ENCODE measurements at places on chromosomes 3 and 15.

DNA sequence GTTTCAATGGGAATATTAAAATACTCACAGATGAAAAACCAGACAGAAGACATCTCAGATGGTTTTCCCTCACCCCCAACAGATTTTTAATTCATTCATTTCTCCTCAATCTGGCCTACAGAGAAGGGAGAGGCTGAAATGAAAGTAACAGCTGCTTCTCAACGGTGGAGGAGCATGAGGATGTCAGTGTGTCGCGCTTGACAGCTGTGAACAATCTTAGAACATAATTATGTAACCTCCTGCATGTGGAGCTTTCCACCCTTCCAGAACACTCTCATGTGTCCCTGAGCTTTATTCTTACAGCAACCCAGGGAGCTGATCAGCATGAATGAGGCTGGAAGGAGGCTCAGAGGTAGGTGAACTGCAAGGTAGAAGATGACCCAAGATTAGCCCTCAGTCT, 52.7 kb downstream of the MB21D2 start:
- no peak for DNase-seq

- no peak for DNase-seq
Measured at GRCh38 chr15:77533578-77534430, 98.9 kb downstream of the LINGO1 start.

DNA sequence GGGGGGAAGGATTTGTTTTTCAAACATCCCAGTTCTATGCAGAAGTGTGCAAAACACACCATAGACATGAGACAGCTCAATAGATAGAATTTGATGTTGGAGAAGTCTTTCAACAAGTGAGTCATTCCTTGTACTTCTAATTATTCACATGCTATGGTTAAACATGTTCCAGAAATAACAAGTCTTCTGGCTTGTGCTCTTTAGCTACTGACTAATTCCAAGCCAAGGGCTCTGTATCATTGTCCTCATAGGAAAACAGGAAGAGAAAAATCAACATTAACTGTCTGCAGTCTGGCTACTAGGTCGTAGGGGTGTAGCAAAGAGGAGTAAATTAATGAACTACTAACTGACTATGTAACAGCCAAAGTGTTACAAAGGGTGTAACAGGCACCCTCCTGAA, 25.8 kb downstream of the LDHAL6B start:
- DNase-seq: no peak

DNA sequence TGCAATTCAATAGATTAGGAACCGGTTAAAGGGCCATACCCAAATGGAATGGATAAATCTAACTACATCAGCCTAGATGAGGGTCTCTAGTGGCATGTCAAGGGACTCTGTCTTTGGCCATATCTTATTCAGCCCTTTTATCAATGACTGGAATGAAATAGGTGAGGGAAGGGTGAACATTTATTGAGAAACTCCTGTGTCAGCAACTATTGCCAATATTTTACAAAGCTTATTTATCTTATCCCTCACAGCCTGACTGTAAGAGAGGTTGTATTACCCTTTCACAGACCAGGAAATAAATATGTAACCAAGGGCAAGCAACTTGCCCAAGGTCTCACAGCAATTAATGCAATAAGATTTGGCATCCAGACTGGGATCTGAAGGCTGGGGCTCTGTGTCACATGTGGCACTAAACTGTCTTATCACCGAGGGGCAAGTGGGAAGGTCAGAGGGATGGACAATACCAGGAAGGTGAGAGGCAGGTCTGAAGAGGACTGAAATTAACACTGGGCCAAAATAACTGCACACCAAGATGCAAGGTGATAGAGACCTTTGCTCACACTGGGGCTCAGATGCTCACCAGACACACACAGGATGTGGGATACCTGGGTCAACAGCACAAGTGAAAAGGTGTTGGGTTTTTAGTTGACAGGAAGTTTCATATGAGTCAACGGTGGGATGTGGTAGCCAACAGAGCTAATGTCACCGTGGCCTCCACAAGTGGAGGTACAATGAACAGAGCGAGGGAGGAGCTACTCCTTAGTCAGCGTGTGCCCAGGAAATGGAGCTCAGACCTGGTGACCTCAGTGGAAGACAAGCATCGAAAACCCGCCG, 261.3 kb downstream of the RPLP1 start:
- DNase-seq: no peak

- DNase-seq: no peak
Measured at GRCh38 chr15:63513728-63514127, 9.3 kb downstream of the USP3 start.

GRCh38 chr15:70704166-70704565, 59.2 kb downstream of the UACA start:
- no peak for DNase-seq

- DNase-seq: no peak
Measured at GRCh38 chr3:110903771-110904519, 167.7 kb upstream of the NECTIN3 start.

DNA sequence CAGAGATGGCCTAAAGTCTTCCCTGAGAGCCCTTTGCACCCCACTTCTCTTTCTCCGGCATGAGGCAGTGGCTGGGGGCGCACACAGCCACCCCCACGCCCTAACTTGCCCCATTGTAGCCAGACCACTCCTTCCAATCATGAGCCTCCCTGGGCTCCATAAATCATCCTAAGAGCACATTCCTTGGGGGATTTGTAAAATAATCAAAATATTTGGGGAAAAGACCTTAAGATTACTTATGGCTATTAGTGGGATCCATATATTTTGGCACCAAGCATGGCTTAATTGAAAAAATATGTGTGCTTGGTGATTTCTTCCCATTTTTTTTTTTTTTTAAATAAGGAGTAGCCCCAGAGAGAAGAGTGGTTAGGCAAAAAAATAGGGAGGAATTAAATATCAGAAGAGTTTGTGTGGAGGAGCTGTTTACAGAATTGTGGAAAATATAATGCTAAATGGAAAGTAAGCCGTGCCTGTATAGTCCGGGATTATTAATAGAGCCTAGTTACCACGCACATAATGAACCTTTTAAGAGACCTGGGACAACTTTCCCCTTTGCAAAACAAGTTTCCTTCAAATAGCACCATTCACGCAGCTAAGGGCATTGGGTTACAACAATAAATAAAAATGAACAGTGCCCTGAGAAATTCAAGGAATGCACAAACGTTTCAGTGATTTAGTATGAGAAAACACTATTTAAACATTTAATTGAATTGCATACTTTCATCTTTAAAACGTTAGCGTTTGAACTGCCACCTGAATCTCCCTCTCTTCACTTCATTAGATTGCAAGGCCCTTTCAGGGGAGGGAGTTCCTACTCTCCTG, 46.1 kb downstream of the SMAD6 start:
- no peak for DNase-seq

DNA sequence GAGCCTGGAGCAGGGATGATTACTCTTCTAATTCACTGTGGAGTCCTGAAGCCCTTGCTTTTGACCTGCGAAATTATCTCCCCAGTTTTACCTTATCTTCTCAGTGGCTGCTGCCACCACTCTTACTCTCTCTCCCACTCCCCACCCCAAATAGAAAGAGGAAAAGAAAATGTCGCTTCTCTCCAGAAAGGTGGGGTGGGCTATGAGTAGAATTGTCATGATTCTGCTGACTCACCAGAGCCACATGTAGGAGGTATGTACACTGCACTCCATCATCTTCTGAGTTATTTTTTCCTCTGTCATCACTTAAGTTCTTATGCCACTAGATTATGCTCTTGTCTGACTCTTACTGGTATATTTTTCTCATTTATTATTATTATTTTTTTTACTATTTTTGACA, 43.9 kb upstream of the TMEM158 start:
- DNase-seq: no peak

DNA sequence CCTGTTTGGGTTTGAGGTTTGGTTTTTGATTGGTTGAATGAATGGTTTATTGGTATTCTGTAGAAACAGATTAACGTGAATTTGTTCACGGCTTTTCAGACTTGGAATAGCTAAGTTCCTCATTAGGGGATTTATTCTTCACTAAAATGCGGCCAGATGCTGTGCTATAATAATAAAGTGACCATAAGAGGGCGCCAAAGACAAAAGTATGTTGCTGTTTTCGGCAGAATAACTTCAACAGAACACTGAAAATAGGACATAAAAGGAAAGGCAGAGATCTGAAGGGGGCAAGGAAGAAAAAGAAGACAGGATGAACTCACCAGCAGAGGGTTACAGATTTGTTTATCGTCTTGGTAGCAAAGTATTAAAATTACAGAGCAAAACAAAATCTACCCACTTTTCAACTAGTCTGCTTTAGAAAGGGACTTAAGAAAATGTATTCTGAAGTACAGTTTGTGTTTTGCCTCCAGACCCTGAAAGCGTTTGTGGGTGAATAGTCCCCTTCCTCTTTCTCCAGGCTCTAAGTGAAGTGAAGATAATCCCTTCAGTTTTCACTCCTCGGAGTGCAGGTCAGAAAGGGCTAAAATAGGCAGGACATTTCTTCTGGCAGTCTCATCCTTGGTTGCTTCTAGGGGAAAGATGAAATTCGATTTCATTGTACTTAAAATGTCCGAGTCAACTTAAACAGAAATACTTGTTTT, 147.6 kb downstream of the IL20RB start:
- DNase-seq: peak; percentile 48

DNA sequence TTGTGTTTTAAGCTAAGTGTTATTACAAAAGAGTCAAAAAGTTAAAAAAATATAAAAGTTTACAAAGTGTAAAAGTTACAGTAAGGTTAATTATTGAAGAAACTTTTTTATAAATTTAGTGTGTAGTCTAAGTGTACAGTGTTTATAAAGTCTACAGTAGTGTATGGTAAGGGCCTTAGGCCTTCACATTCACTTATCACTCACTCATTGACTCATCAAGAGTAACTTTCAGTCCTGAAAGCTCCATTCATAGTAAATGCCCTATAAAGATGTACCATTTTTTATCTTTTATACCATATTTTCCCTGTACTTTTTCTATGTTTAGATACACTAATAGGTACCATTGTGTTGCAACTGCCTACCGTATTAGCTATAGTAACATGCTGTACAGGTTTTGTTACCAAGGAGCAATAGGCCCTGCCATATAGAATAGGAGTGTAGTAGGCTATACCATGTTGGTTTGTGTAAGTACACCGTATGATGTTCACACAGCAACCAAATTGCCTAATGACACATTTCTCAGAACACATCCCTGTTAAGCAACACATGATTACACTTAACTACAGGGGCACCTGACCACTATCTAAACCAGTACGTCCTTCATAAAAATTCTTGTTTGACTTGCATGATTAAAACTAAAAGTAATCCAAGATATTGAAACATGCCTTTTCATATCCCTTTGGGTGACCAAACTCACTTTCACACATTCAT, 17.2 kb downstream of the RAD18 start:
- no peak for DNase-seq

Measured in NCI-H2081 treated with DMSO at 0.1 percent for 48 hours (cell line).